ENCODE measurements at places on chromosomes 16 and 17.

DNA sequence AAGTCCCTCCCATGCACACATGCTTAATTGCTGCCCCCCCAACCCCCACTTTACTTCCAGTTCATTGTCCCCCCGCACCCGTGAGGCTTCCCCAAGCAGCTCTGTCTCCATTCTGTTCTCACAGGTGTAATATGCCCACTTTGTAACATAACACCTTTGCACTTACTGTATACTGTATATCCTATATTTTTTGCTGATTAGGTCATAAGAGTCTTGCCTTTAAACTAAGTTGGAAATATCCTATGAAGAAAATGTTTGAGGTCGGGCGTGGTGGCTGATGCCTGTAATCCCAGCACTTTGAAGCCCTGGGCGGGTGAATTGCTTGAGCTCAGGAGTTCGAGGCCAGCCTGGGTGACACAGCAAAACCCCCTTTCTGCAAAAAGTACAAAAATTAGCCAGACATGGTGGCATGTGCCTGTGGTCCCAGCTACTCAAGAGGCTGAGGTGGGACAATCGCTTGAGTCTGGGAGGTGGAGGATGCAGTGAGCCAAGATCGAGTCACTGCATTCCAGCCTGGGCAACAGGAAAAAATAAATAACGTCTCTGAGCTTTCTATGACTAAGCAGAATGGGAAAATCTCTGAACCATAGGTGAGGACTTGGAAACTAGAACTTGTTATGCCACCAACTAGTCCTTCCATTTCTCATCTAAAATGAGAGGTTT lies 76.1 kb downstream of the TNRC6C start:
- DNase-seq, result no peak

DNA sequence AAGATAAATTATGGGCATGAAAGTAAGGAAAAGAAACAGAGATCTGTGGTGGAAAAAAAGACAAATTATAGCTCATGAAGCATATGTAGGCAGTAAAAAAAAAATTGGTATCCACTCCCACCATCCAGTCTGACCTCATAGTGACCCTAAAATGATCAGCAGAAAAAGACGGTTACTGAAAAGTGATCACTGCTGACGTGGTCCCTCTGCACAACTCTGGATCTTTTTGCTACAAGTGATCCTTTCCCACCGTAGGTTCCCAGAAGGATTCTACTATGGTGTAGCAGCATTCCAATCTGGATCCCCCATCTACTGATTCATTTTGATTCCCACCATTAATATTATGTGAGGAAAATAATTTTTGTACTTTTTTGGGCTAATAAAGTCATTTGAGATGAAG lies 10.9 kb upstream of the CHST6 start:
- no peak for DNase-seq

DNA sequence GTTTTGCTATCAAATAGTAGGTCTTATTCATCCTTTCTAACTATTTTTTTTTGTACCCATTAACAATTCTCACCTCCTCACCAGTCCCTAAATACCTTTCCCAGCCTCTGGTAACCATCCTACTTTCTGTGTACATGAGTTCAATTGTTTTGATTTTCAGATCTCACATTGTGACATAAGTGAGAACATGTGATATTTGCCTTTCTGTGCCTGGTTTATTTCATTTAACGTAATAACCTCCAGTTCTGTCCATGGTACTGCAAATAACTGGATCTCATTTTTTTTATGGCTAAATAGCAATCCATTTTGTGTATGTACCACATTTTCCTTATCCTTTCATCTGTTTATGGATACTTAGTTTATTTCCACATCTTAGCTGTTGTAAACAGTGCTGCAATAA lies 181.9 kb upstream of the KIF2B start:
- no peak for DNase-seq

DNA sequence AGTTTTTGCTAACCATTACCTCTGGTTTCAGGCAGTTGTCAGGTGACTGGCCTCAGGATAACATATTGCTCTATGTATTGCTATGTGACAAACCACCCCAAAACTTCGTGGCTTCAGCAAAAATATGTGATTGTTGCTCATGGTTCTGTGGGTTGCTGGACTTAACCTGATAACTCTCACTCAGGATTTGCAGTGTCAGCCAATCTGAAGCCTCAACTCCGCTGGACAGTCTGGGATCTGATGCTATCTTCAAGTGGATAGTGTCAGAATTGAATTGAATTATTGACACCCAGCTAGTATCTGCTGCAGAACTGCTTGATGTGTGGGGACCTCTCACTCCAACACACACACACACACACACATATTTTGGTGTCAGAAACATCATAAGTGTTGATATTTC lies 34.7 kb upstream of the GUCY2D start:
- no peak for DNase-seq

- DNase-seq, result no peak
Measured at GRCh38 chr16:55239723-55240122, 84.3 kb upstream of the IRX6 start.

DNA sequence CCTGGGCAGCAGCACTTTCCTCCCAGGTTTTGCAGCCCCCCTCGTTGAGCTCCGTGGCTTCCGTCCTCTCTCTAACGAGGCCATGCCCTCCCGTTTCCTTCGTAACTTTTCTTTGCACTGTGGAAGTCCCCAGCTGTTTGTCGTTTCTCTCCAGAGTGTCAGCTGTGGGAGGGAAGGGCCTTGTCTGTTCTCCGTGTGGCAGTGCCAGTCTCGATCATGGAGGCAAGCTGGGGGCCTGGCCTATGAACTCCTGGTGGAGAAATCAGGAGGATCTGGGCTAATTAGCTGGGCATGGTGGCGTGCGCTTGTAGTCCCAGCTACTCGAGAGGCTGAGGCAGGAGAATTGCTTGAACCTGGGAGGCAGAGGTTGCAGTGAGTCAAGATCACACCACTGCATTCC lies 28.3 kb downstream of the TBCD start:
- DNase-seq, result no peak

GRCh38 chr17:4845118-4845517 lies 12.0 kb downstream of the MINK1 start:
- DNase-seq, result no peak

- no peak for DNase-seq
Measured at GRCh38 chr17:59466946-59467801, 98.2 kb upstream of the DHX40 start.

- no peak for DNase-seq
Measured at GRCh38 chr17:18946536-18946935, 5.4 kb upstream of the SLC5A10 start.

DNA sequence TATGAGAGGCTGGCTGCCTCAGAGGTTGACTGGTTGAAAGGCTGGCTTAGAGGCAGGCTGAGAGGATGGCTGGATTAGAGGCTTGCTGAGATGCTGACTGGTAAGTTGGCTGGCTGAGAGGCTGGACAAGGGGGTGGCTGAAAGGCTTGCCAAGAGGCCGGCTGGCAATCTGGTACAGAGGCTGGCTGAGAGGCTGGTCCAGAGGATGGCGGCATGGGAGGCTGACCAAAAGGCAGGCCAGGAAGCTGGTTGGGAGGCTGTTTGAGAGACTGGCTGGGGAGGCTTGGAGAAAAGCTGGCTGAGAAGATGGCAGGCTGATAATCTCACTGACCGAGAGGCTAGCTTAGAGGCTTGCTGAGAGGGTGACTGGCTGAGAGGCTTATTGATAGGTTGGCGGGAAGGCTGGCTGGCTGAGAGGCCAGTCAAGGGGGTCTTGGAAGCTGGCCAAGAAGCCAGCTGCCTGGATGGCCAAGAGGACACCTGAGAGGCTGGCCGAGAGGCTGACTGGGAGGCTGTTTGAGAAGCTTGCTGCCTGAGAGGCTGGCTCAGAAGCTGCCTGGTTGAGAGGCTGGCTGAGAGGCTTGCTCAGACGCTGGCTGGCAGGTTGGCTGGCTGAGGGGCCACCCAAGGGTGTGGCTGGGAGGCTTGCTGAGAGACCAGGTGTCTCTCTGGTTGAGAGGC lies 34.2 kb upstream of the ACSM2B start:
- no peak for DNase-seq
